ENCODE measurements at places on chromosomes 4 and X. TPM values are rescaled to one million over a fixed set of nuclear protein-coding genes. Genes with fewer than 3 reads are reported as not detected.

The IL3RA gene
- not detected for total RNA-seq

- no peak for DNase-seq
Measured at GRCh38 chr4:153413842-153414241, 52.3 kb upstream of the TMEM131L start.

GRCh38 chrX:150506020-150506419, 62.4 kb upstream of the MTM1 start:
- no peak for DNase-seq

The WDR17 gene
- total RNA-seq = not detected

Data from stomach (tissue), 19 donors.